ENCODE measurements at places on chromosomes 7 and 10.

DNA sequence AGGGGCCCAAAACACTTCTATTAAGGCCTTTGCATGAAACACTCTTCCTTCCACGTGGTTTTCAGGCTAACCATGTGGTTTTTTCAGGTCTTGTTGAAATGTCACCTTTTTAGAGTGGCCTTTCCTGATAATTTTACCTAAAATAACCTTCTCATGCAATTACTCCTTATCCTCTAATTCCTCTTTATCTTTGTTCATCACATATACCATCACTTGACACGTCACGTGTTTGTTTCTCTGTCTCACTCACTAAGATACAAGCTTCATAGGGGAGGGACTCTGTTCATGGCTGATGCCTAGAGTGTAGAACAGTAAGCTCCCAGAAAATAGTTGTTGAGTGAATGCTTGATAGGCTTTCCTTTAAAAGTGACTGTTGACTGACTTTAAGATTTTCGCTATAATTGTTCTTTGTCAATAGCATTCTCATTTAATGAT, 63.7 kb downstream of the ST7 start:
- no peak for DNase-seq

DNA sequence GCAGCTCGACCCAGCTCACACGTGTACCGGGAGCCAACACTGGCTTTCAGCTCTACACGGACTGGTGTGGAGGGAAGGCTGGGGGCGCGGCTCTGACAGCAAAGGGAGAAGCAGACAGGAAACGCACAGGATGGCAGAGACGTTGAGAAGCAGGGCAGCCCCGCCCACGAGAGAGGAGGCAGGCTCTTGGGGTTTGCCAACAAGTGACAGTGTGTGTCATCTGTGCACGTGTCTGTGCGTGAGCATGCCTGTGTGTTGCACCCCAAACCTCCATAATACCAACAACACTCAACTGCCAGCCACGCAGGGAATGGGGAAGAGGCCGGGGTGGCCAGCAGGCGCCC, 64.4 kb upstream of the PDGFA start:
- no peak for DNase-seq

- DNase-seq, result no peak
These were observed 117.7 kb upstream of the TNRC18 start for GRCh38 chr7:5541087-5541992.

DNA sequence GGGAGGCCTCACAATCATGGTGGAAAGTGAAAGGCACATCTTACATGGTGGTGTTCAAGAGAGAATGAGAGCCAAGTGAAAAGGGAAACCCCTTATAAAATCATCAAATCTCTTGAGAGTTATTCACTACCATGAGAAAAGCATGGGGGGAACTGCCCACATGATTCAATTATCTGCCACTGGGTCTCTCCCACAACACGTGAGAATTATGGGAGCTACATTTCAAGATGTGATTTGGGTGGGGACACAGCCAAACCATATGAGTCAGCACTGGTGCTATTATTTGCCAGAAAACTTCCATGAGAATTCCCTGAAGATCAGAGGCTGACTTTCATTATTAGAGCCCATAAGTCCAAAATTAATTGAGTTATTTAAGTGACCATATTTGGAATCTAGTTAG, 1001.2 kb upstream of the POT1 start:
- no peak for DNase-seq

DNA sequence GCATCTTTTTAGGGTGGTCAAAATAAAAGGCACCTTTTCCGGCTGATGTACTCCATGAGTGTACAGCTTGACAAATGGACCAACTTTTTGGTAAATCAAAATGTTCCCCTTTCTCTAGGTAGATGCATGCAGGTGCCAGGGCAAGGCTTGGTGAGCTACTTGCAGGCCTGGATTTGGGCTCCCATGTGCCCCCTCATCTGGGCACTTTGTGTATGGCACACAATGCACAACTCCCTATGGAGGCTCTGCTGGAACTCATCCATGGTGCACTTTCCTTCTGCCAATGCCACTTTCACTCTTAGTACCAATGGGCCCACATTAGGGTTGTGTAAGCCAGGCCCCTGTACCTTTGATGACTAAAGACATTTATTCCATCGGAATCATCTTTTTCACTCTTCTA, 300.8 kb downstream of the SDHAF3 start:
- no peak for DNase-seq

- no peak for DNase-seq
These were observed 49.7 kb upstream of the TM9SF3 start for GRCh38 chr10:96636551-96636950.

DNA sequence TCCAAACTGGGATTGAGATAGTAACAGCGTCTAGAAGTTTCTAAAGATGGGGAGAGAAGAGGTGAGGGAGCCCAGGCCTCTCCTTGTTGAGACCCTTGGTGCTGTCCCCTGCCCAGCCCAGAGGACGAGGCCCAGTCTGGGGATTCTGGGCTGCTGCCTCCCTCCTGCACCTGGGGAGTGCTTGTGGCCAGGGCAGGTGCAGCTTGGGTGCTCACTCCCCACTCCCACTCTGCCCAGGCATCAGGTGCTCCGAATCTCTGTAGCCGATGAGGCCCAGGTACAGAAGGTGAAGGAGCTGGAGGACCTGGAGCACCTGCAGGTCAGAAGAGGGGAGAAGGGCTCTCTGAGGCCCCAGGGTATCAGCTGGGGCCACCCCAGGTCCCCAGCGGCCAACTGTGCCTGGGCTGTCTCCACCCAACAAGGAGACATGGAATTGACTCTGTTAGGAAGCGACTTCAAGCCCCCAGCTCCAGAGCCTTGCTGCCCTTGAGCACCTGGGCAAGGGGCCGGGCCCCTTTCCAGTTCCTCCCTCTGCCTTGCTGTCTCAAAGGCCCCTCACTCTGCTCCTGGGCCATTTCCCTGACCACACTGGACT, 664 bp downstream of the CPA1 start:
- DNase-seq, result no peak

All from M059J (cell line).